ENCODE measurements at places on chromosomes 7 and 10.

GRCh38 chr10:14700546-14700945 lies 74.2 kb downstream of the FAM107B start:
- DNase-seq: no peak

- no peak for DNase-seq
Observed at GRCh38 chr10:1058017-1058416, 1.8 kb downstream of the WDR37 start.

GRCh38 chr7:18212758-18213157 lies 185.1 kb upstream of the PRPS1L1 start:
- DNase-seq: no peak

DNA sequence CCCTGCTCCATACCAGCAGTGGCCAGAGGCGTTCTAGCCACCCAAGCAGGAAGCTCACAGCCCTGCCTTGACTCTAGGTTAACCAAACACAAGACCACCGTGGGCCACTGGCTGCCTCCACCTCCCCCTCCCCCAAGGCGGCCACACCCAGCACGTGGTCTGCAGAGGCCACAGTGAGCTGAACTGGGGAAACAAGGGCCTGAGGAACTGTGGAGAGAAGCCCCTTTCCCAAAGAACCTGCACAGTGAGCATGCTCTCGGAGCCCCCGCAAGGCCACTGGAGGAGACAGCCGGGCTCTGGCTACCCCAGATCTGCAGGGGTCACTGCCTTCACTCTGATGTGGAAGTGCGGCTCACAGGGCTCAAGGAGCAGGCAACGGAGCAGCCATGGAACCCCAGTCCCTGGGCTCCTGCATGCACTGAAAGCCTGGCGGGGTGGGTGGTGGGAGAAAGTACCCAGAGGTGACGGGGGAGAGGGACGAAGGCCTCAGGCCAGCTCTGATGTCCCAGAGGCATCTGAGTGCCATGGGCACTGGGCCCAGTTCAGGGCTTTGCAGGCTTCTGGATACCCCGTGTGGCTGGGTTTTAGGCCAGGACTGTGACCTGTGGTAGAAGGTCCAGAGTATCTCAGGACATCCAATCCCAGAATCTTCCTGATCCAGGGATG lies 189.2 kb downstream of the EBF3 start:
- DNase-seq: no peak

DNA sequence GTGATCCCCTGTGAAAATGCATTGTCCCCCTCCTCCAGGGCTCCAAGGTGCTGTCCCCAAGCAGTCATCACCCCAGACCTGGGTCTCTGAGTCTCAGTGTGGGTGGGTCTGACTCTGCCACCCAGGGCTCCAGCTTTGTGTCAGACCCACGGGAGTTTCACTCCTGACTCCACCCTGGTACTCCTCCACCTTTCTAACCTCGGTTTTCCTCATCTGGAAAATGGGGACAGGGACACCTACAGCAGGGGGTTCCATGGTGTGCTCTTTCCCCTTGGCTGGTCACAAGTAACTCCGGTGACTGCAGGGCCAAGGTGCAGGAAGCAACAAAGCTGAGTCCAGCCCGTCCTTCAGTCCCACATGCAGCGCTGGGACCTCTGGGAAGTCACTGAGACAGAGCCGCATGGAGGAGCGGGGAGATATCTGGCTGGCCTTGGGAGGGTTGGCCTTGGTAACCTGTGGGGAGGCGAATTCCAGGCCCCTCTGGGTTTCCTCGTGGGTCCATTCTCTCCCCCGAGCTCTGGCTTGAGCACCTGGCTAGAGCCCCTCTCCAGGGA lies 41.8 kb upstream of the RABGEF1 start:
- no peak for DNase-seq

- no peak for DNase-seq
Observed at GRCh38 chr10:14605231-14605925, 169.3 kb downstream of the FAM107B start.

DNA sequence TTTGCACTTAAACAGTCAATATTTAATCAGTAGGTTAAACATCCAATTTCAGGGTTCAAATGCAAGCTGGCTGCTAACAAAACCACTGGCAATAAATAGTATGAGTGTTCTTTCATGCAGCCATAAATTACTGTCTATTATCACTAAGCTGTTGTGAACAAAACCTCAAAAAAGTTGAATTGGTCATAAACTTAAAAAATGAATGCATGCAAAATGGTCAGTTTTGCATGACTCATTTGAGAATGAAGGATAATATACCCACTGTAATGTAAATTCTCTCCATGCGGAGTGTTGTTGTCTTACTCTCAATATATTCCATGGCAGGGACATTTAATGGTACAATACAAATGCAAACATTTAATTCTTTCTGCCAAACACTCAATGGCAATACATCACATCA lies 226.4 kb downstream of the MAGI2 start:
- DNase-seq: no peak

DNA sequence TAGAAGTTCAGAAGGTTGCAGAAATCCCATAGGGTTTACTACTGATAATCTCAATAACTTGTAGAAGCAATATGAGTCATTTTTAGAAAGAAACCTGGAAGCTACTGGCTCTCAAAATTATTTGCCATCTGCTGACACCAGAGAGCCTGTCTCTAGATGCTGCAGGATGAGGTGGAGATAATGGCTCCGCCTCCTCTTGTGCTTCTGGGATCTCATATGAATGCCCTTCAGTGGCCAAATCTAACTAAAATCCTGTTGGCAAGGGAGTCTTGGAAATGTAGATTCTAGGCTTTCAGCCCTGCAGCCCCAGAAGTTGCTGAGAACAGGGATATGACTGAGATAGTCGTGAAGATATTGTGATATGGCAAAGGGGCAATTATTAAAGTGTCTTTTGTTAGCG lies 348.1 kb downstream of the CCSER2 start:
- DNase-seq: no peak

DNA sequence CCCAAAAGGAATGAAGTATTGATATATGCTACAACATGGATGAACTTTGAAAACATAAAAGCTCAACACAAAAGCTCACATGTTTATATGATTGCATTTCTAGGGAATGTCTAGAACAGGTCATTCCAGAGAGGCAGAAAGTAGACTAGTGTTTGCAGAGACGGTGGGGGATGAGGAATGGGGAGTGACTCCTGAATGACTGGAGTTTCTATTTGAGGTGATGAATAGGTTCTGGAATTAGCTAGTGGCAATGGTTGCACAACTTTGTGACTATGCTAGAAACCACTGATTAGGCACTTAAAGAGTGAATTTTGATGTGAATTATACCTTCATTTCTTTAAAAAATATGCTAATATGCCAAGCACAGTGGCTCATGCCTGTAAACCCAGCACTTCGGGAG lies 6.9 kb downstream of the KPNA7 start:
- DNase-seq: no peak

DNA sequence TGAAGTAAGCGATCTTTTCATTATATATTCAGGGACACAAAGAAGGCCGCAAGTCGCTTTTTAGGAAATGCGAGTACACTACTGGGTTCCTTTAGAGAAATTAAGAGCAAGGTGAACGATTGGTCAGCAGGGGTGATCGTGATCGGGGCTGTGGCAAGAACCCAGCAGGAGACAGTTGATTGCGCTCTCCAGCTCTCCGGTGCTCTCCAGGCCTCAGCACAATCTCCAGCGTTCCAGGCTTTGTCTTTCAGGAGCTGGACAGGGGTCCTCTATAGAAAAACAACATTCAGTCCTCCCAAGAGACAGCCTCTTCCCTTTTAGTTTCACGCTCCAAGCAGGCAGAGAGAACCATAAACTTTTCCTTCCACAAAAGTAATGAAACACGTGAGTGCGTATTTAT lies 170.5 kb upstream of the KLF6 start:
- DNase-seq: no peak

DNA sequence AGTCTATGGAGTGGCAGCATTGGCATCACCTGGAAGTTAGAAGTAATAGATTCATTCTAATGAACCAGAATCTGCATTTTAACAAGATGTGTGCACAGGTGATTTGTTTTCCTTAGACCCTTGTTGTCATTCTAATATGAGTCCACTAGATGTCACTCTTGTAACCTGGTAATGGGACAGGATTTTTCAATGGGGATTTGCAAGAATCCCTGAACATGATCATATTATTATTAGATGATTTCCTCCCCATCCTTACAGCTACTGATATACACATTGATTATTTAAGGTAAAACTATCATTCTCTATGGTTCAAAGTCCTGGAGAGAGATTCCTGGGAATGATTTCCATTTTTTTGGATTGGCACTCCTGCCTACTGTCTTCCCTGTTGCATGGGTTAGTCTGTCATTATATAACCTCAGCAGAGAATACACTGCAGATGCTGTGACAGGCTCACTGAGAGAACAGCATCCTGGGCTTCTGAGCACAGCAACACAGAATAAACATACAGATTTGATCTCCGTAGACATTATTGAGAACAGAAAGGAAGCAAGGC lies 194.9 kb downstream of the SUGCT start:
- DNase-seq: peak; percentile 65

- DNase-seq: no peak
Observed at GRCh38 chr7:50022991-50023390, 70.1 kb downstream of the ZPBP start.

- no peak for DNase-seq
Observed at GRCh38 chr10:94198324-94198723, 164.4 kb downstream of the NOC3L start.

DNA sequence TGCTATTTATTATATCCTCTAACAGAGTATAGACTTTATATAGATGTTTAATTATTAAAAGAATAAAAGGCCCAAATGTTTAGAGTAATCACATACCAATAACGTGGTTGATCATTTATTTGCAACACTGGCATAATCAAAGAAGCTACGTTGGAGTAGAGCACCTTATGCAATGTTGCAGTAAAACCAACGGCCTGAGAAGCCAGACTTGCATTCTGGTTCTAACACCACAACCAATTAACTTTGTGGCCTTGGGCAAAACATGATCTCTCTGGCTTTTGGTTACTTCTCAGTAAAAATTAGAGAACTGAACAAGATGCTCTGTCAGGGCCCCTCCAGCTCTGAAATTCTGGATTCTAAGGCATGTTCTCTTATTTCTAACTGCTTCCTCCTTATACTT lies 476.2 kb downstream of the GRM8 start:
- DNase-seq: no peak

- DNase-seq: no peak
Observed at GRCh38 chr7:131012477-131013031, 278.5 kb upstream of the KLF14 start.

- DNase-seq: peak; percentile 49
Observed at GRCh38 chr7:126780993-126781392, 471.7 kb downstream of the GRM8 start.

Data from NCI-H82 (cell line).